Upper lobe of left lung (tissue), 6 donors: ENCODE measurements at places on chromosomes 7 and 10. TPM values are rescaled to one million over a fixed set of nuclear protein-coding genes. Genes with fewer than 3 reads are reported as not detected.

A1CF gene
- total RNA-seq: not detected

OR13A1 gene
- 0.14 TPM for total RNA-seq

NME8 gene
- total RNA-seq: not detected

- H3K27ac ChIP-seq: no peak overlapping the region
- H3K27me3 ChIP-seq: no peaks in the 10 kb centered on the region
- H3K36me3 ChIP-seq: peaks cover 90% of the 10 kb centered on the region
- DNase-seq: no peak
- H3K4me1 ChIP-seq: no peaks in the 10 kb centered on the region
Observed at GRCh38 chr10:119120413-119120867, 16.5 kb downstream of the DENND10 start.

DNA sequence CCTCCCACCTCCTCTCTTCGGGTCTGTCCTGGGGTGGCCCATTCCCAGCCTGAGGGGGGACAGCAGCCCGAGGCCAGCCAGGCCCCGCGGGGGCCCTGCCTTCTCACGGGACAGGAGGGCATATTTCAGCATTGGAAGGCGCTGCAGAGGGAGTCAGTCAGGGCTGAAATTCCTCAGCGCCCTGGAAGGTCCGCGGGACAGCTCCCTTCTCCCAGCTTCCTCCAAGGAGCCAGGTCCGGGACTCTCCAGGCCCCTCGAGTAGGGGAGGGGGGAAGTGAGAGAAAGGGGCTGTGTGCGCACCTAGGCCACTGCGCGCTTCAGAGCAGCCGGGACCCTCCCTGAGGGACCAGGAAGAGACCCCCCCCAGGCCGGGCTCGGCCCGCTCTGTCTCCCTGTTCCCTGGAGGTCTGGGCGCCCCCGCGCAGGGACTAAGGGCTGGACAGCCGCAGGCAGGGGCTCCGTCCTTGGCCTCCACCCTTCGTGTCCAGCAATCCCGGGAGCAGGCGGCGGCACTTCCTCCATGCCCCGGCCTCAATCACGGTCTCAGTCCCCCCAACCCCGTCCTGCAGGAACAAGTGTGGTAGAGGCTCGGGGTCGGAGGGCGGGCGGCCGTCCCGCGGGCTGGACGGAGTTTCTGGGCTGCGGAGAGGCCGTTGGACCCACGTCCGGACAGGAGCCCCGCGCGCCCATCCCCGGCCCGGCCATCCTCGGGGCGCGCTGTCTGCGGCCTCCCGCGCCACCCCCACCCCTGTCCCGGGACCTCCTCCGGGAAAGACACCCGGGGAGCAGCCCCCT, 6.0 kb upstream of the ELFN1 start:
- H3K36me3 ChIP-seq: no peaks in the 10 kb centered on the region
- peak overlapping the region; percentile 48 for H3K4me3 ChIP-seq
- DNase-seq: no peak

- H3K4me3 ChIP-seq: peak within 1 kb of the TSS; percentile 97
- DNase-seq: peak; percentile 95
- peaks cover 11% of the 10 kb centered on the region for H3K4me1 ChIP-seq
- no peaks in the 10 kb centered on the region for H3K36me3 ChIP-seq
Observed at GRCh38 chr10:132307823-132308586, at the start of gene STK32C. TSS of gene STK32C (minus strand) at chr10:132307950. CDS start at chr10:132307833, 117 bp downstream.

GRCh38 chr7:155190688-155191087, 107.0 kb upstream of the INSIG1 start:
- DNase-seq: peak; percentile 94
- no peak overlapping the region for H3K4me3 ChIP-seq
- H3K36me3 ChIP-seq: no peaks in the 10 kb centered on the region
- H3K27ac ChIP-seq: no peak overlapping the region
- H3K27me3 ChIP-seq: no peaks in the 10 kb centered on the region

DNA sequence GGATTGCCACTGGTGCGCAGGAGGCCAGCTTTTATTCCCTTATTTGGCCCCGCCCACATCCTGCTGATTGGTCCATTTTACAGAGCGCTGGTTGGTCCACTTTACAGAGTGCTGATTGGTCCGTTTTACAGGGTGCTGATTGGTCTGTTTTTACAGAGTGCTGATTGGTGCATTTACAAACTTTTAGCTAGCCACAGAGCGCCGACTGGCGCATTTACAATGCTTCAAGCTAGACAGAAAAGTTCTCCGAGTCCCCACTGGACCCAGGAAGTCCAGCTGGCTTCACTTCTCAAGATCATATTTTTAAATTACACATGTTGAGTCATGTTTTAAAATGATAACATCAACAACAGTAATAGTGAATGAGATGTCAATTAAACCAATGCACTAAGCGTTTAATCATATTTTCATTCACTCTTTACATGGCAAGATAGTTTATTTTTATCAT, 128.3 kb downstream of the CUBN start:
- H3K27ac ChIP-seq: peak overlapping the region; percentile 51
- H3K27me3 ChIP-seq: no peaks in the 10 kb centered on the region
- peaks cover 21% of the 10 kb centered on the region for H3K4me1 ChIP-seq

DNA sequence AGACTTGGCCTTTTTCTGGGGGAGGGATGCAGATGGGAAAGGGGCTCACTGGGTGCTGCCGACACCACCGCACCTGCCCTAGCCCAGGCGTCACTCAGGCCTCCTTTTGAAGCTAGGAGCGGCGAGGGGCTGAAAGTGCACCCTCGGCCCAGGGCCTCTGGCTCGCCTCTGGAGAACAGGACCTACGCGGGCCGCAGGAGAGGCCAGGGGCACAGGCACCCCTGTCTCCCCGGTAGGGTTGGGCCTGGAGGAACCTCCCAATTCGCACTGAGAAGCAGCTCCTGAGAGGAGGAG, 46.5 kb upstream of the PRKAR1B start:
- no peak for DNase-seq
- H3K27me3 ChIP-seq: no peaks in the 10 kb centered on the region
- H3K4me3 ChIP-seq: no peak overlapping the region

GRCh38 chr10:88433565-88434186, 149.4 kb downstream of the RNLS start:
- DNase-seq: no peak
- H3K4me1 ChIP-seq: no peaks in the 10 kb centered on the region
- no peaks in the 10 kb centered on the region for H3K36me3 ChIP-seq
- H3K27ac ChIP-seq: no peak overlapping the region
- H3K27me3 ChIP-seq: no peaks in the 10 kb centered on the region
